NCI-H1417 (cell line): ENCODE measurements at places on chromosomes 2 and 18.

GRCh38 chr18:59273759-59274532 is 692 bp upstream of the RAX start:
- DNase-seq, result no peak

GRCh38 chr2:233795735-233796171 is 17.6 kb downstream of the MROH2A start:
- no peak for DNase-seq

GRCh38 chr18:22999212-22999611 is 66.1 kb downstream of the RBBP8 start:
- no peak for DNase-seq

DNA sequence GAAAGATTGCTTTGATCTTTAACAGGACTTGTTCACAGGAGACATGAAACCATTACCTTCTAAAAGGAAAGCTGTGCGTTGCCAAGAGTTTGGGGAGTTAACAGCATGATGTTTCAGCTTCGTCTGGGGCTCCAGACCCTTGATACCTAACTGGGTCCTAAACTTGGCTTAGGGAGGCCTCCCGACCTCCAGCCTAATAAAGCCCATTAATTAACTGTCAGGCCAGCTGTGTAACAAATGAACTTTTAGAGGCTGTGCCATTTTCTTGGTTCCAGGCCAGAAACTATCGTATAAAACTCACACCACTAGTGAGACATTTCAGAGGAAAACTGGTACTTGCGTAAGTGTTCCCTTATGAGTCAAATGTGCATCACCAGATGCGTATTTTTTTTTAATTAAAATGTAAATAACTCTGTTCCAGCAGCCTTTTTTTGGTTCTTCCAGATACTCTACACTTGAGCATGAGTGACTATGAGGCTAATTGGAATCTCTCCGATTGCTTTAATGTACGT is 236.5 kb downstream of the BCL2 start:
- no peak for DNase-seq

- DNase-seq, result no peak
These were observed 279.0 kb upstream of the CDH2 start for GRCh38 chr18:28455971-28456370.

GRCh38 chr18:51162617-51163016 is 34.9 kb downstream of the MEX3C start:
- DNase-seq, result no peak

- DNase-seq, result no peak
These were observed 115.3 kb downstream of the DOCK10 start for GRCh38 chr2:224927011-224927410.

- no peak for DNase-seq
These were observed 132.9 kb downstream of the FAM161A start for GRCh38 chr2:61720911-61721310.

DNA sequence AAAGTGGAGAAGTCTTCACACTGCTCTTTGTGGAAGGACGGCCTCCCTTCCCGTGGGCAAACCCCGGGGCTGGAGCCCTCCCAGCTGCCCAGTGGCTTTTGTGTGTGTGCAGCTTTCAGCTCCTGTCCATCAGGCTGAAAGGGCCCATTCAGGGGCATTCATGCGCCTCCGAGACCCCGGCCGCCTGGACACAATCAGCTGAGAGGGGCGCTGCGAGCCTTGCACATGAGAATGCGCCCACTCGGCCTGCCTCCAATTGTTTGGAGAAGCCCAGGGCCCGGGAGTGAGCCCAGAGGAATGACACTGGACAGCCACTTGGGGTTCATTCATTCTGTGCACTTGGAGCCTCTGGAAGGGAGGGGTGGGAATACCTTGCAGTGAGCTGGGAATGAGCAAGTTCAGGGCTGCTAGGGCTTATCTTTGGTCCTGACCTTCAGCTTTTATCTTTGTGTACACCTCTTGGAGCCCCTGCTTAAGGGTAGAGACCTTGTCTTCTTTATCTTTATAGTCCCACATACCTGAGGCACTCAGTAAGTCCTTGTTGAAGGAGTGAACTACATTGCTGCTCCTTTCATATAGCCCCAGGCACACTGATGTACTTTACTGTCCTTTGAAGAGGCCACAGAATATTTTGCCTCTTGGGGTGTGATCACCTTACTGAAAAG is 56.5 kb downstream of the TCF7L1 start:
- no peak for DNase-seq

- no peak for DNase-seq
These were observed 112.5 kb upstream of the AGAP1 start for GRCh38 chr2:235381261-235381912.

DNA sequence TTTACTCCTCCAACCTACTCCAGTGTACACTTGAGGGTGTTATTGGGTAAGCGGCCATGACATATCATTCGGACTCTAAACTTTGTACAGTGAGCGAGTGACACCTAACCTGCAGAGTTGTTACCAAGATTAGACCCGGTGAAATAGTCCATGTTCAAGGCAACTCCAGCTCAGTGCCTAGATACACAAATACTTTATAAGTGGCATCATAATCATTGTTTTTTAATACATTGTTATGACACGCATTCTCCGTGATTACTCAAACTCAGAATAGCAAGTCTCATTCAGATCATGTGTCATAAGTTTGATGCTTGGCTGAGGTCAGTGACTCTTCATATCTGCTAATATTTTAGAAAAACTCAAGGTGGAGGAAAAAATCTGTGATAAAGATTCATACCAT is 597.8 kb downstream of the DCC start:
- no peak for DNase-seq

DNA sequence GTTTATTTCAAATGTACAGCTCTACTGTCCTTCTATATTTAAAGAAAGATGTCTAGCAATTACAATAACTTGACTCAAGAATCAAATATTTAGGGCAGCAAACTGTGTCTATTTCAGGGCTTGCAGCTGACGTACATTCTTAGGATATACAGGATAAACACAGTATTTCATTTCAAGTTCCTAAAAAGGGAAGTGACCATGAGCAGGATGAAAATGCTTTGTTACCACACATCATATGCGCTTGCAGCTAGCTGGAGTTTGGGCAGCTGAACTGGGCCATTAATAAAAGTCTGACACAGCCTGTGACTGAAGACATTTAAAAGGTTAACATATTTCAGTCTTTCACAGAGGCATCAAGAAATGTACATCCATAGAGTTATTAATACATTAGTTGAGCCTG is 264.6 kb upstream of the TRIB2 start:
- no peak for DNase-seq

GRCh38 chr2:136448986-136449780 is 316.2 kb upstream of the THSD7B start:
- no peak for DNase-seq

- no peak for DNase-seq
These were observed 201.0 kb upstream of the RBMS1 start for GRCh38 chr2:160694631-160695030.

DNA sequence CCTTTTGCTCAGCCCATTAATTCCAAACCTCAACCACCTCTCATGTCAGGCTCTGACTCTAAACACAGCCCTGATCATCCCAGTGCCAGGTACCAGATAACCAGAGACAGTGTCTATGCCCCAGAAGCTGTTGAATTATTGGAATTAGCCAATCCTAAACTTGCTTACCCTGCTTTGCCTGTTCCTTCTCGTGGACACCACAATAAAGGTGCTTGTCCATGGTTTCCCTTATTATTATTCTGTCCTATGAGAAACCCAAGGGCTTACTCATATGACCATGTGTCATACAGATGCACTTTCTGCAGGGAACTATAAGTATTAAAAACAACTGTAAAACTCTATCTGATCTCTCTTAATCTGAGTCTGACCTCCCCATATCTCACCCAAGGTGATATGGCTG is 2193.8 kb upstream of the PIK3C3 start:
- DNase-seq, result no peak

- DNase-seq, result no peak
These were observed 46.6 kb upstream of the HPCAL1 start for GRCh38 chr2:10256031-10256514.

DNA sequence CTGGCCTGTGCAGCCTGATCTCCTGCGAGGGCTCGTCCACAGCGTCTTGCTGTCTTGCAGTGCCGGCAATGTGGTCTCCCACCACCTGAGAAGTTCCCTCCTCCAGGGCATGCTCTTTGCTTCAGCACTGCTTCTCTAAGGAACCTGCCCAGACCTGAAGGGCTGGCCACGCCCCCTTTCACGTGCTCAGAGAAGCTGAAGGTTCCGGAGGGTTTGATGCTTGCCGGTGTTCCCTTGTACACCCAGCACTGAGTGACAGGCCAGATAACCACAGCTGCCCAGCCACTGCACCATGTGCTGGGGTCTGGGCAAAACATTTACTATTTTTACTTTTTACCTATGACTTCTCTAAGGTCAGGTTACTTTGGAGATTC is 1.7 kb upstream of the POLR2D start:
- no peak for DNase-seq

- DNase-seq, result peak; percentile 89
These were observed 80.4 kb downstream of the CELF4 start for GRCh38 chr18:37484983-37485834.

DNA sequence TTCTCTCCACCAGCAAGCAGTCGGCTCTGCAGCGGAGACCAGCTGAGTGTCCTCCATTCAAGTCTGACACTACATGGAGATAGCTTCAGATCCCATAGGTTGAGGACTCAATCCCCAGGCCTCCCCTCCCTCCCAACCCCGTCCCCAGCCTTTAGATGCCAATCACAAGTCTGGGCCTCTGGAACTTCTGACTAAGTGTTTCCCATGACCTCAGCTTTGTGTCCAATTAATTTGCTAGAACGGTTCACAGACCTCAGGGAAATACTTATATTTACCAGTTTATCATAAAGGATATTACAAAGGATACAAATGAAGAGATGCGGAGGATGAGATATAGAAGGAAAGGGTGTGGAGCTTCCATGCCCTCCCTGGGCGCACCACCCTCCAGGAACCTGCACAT is 77.4 kb downstream of the MERTK start:
- no peak for DNase-seq

GRCh38 chr2:204370172-204370718 is 175.0 kb upstream of the PARD3B start:
- DNase-seq, result no peak

GRCh38 chr2:88826399-88826798 is 134.9 kb downstream of the RPIA start:
- DNase-seq, result no peak

- peak; percentile 38 for DNase-seq
These were observed 10.3 kb upstream of the CHST10 start for GRCh38 chr2:100427627-100428258.

DNA sequence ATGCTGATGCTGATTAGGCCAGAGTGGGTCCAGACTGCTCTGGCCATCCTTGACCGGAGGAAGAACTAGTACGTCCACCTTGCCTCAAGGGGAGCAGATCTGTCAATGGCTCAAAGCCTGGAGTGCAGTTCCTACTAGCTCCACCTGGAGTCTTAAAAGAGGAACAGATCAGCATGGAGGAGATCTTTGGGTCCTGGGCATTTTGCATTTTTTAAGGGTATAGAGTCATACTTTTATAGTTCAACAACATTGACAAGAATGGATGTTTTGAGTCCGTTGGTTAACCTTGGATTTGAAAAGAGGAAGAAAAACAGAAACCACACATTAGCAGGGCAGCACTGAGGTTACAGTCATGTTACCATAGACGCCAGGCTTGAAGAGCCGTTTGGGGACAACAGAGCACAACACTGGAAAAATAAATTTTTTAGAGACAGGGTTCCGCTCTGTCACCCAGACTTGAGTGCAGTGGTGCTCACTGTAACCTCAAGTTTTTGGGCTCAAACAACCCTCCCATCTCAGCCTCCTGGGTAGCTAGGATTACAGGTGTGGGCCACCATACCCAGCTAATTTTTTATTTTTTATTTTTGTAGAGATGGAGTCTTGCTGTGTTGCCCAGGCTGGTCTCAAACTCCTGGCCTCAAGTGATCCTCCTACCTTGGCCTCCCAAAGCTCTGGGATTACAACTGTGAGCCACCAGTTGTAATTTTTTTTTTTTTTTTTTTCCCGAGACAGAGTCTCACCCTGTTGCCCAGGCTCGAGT is 78.5 kb downstream of the PRKCE start:
- no peak for DNase-seq

DNA sequence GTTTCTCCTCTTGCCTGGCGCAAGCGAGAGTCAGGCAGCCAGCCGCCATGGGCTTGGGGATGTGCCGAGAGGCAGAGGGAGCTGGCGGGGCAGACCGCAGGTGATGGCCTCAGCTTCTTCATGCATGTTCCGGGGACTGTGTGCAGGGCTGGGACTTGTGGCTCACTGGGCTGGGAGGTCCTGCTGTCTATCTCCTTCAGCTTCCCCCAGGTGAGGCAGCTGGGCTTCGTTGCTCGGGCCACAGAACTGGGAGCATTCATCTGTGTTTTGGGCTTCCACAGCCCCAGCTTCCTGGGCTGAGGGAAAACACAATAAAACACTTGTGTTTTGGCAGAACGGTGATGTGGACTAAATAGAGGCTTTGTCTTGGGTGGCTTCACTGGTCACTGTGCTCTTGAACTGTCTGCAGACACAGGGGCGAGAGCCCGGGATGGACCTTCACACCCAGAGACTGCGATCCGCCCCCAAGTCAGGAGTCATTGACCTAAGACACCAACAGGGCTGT is 93.5 kb downstream of the DYSF start:
- DNase-seq, result no peak

DNA sequence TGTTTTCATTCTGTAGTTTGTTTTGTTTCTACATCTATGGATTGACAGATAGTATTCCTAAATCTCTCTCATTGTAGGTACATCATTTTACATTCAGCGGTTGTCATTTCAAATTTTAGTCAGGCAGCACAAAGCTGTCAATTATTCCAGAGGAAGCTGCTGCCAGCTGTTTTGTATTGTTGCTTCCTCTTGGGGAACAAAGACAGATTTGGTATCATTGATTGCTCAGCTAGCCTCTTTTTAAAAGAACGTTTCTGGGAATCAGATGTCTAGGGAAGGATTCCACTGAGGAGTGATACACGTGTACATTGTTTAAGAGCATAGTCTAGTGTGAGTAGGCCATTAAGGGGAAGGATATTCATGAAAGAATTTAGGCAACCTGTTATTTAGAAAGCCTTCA is 145.8 kb downstream of the AGPS start:
- peak; percentile 2 for DNase-seq

DNA sequence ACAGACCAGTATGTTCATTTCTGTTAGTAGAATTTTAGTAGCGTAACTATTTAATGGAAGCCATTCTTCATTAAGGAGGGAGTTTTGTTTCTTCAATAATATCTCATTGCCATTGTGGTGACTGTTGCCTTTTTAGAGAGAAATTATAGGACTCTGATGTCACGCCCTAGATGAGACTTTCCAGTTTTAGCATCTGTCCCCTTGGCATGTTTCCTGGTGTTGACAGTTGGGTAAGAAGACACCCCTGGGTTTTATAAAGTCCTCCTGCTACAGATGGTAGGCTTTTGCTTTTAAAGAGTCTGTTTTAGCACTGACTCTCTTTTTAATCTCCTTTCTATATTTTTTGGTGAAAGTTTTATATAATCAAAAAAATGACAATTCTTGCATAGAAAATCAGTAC is 41.9 kb downstream of the KCNJ3 start:
- DNase-seq, result no peak

- DNase-seq, result no peak
These were observed 53.8 kb upstream of the SLC66A3 start for GRCh38 chr2:11101430-11101829.
